CD4-positive, CD25-positive, alpha-beta regulatory T cell (primary cell): ENCODE measurements at places on chromosomes 2 and 18.

- DNase-seq: no peak
Observed at GRCh38 chr2:30721668-30722647, 85.3 kb downstream of the CAPN13 start.

GRCh38 chr2:234308813-234309195 is 188.1 kb downstream of the ARL4C start:
- peak; percentile 62 for DNase-seq

- no peak for DNase-seq
Observed at GRCh38 chr2:113212245-113213060, 38.7 kb downstream of the PSD4 start.

DNA sequence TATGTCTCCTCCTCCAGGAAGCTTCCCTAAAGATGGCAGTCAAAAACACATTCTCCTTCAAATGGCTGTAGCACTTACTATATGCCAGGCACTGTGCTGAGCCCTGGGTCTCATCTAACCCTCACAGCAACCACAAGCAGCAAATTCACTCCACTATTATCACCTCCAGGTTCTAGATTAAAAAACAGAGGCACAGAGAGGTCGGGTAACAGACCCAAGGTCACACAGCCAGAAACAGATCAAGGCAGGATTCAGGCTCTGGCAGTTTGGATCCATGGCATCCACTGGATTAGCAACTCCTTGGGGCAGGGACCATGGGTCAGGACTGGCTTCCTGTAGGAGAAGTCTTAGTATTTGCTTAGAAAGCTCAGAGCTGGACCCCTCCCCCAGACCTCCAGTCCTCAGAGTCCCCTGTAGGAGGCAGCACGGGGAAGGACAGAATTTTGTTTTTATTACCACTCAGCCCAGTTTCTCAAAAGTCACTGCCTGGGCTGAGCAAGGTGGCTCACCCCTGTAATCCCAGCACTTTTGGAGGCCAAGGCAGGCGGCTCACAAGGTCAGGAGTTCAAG is 34.4 kb downstream of the ZFP36L2 start:
- DNase-seq: no peak

DNA sequence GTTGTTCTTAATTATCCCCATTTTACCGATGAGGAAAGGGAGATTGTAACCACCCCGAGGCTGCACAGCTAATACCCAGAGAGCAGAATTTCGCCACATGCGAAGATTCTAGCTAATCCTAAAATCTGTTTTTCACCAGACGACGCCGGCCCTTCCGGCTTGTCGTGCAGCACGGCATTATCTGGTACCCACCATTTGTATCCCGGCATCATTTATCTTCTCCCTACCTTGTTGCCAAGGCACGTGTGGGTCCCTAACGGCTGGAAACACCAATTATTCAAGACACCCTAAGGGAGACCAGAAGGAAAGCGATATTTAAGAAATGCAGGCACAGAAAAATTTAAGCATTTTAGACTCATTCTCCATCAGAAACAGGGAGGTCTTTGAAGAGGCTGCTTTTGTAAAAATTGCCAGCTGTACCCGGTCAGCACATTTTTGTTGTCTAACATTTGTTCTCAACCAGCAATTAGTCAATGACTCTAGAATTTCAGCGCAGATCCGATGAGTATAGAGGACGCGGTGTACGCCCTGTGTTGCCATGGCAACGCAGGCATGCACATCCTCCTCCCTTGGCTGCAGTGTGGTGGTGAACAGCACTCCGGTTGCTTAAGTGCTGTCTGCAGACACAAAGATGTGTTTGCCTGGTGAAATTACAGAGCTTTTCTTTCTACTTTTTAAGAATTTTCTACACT is 111.6 kb downstream of the AGAP1 start:
- no peak for DNase-seq

DNA sequence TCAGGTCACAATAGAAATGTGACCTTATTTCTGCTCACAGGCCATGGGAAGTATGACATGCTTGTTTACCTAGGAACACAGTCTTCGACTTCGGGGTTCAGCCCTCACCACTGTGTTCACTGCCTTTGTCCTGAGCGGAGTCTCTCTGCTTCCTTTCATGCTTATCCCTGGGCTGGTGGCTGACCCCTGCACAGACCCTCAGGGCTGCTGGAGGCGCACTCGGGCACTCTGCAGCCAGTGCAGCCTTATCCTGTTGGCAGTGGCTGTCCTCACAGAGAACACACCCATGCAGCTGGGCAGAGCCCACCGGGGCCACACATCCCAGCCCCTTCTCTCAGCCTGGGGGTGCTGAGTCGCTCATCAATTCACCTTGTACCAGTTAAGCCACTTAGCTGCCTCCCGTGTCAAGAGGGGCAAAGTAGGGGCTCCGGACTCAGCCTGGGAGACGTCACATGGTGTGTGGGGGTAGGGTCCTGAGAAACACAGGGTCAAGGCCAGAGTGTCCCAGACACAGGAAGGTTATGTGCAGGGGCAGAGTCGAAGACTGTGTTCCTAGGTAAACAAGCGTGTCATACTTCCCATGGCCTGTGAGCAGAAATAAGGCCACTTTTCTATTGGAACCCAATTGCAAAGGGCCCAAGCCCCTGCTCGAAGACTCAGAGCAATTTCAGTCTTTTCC is 107.5 kb downstream of the FAM210A start:
- no peak for DNase-seq

GRCh38 chr2:2560374-2561015 is 229.4 kb upstream of the MYT1L start:
- no peak for DNase-seq

- no peak for DNase-seq
Observed at GRCh38 chr2:215161301-215161829, 22.9 kb upstream of the ABCA12 start.

DNA sequence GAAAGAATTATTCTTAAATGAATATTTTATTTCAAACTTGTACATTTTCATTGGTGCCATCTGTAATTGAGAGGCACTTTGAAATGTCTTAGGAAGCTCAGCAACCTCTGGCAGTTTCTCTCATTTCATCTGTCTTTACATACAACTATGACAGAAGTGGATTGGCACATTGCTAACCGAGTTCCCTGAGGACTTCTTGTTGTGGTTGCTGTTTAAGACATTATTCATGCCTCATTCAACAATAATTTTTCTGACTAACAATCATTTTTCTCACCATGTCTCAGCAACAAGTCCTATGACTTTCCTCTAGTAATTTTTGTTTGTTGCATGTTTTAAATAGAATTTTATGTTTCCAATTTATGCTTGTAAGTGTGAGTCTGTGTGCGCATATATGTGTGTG is 284.0 kb upstream of the CWC22 start:
- no peak for DNase-seq

GRCh38 chr18:22455425-22456115 is 37.9 kb upstream of the CTAGE1 start:
- no peak for DNase-seq

- no peak for DNase-seq
Observed at GRCh38 chr2:172082105-172082943, 3.0 kb upstream of the DLX1 start.

DNA sequence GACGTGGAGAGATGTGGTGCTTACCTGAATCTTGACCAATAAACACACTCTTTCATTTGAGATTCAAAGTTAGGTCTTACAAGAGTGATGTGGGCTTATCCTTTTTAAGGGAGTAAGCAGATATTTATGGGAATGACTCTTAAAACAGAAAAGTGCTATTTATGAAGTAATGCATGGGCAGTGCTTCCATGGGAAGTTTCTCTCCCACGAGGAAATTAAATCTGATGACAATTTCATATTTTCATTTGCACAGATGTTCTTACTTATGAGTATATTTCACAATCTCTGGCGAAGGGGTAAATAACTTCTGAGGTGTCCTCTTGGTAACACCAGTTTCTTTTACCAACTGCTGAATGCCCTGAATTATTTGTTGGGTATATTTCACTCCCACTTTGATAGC is 21.0 kb downstream of the PNPT1 start:
- no peak for DNase-seq

- DNase-seq: no peak
Observed at GRCh38 chr2:121084130-121084680, 200.8 kb downstream of the TFCP2L1 start.

GRCh38 chr2:231370429-231370748 is 25.1 kb upstream of the B3GNT7 start:
- DNase-seq: no peak
